Pons (tissue), 1 donor: ENCODE measurements at places on chromosomes 11 and 22.
A peak's percentile ranks its signal among the peaks of the same experiment; 100 is the strongest.

- DNase-seq = no peak
Observed at GRCh38 chr11:87477321-87477720, 439.6 kb downstream of the TMEM135 start.

- DNase-seq = no peak
Observed at GRCh38 chr11:16793511-16793910, 55.1 kb downstream of the C11orf58 start.

DNA sequence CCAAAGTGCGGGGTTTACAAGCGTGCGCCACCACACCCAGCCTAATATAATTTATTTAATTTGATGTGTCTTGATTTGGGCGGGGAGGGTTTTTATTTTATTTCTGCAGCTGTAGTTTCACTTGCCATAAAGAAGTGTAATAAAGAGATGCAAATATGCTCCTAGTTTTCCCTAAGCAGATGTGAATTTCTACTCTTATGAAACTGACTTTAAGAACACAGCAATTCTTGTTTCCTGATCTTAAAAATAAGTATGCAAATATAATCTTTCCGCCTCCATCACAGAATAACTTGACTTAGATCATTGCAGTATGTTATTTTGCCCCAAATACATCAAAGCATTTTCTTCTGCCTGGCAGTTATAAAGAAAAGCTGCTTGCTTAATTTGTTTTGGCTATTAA lies 4.4 kb downstream of the SPCS2 start:
- no peak for DNase-seq

DNA sequence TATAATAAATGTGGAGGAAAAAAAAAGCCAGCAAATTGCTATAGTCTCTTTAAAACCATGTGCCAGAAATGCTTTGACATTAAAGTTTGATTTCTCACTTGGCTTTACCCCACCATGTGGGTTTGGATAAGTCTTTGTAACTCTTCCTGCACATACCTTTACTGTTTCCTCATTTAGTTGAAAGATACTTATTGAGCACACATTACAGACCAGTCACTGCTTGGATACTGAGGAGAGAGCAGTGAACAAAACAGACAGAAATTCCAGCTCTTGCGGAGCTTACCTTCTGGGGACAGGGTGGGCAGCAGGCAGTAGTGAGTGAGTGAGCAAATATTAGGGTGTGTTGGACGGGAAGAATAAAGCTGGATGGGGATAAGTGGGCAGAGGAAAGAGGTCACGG lies 13.7 kb downstream of the PACS1 start:
- DNase-seq = no peak

DNA sequence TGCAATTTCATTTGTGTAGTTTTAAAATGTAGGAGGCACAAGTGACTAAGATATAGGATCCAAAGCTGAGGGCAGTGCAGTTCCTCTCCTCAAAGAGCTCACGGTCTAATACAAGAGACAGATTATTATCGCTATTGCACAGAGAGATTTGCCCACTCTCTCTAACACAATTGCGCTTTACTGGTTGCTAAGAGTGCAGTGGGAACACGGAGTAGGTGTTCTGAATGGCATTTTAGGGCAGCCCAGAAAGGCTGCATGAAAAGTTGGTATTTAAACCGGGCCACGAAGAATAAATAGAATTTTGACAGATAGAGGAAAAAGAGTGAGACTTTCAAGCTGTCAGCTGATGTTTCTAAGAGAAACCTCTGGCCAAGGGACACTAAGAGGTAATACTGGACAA lies 79.5 kb downstream of the BLID start:
- DNase-seq = no peak

- no peak for DNase-seq
Observed at GRCh38 chr11:74442636-74443035, 24.7 kb downstream of the KCNE3 start.

DNA sequence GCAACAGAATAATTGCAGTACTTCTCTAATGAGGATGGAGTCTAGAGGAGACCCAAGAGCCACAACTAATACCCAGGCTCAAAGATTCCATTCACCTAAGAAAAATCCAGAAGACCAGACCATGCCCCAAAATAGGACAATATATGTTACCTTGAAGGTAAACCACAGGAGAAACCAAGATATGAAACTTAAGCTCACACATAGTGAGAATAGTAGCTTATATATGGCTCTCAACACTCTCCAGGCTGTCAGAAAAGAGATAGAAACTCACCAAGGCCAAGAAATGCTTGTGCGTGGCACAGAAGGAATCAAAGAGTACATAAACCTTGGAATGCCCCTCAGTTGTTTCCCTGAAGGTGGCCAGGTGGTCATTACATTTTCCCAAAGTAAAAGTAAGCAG lies 9.1 kb downstream of the FAM111A start:
- DNase-seq = no peak

DNA sequence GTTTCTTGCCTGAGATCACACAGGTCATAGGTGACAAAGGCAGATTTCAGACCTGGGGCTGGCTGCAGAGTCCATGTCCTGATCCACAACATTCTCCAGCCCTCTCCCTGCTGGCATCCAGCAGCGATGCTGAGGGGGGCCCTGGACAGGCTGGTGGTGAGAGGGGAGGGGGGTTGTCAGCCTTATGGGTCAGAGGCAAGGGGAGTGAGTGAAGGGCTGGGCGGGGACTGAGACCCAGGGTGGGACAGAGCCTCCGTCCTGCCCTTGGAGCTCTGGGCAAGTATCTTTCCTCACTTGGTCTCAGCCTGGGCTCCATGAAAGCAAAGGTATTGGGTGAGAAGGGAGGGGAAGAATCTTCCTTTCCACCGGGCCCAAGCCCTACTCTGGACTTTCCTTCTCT lies 66.7 kb upstream of the RASD2 start:
- no peak for DNase-seq

- no peak for DNase-seq
Observed at GRCh38 chr22:47858773-47859306, 1096.4 kb downstream of the TBC1D22A start.

- no peak for DNase-seq
Observed at GRCh38 chr11:22508665-22509064, 117.0 kb downstream of the FANCF start.

DNA sequence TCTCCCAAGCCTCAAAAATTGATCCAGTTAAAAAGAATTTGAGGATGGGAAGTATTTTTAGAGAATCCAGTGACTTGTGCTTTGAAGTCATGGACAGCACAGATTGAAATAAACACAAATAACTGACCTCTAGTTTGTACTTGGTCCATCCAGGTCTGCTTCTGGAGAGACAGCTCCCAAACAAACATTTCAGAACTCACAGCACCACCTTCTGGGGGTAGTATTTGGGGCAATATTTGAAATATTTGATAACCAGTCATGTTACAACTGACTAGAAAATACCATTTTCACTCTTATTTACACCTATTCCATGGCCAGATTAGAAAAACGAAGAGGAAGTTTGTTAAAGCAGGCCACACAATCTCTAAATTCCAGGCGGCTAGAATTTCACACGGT lies 56.2 kb downstream of the CTSC start:
- peak; percentile 9 for DNase-seq

- DNase-seq = no peak
Observed at GRCh38 chr11:134561331-134561720, 149.3 kb upstream of the B3GAT1 start.

DNA sequence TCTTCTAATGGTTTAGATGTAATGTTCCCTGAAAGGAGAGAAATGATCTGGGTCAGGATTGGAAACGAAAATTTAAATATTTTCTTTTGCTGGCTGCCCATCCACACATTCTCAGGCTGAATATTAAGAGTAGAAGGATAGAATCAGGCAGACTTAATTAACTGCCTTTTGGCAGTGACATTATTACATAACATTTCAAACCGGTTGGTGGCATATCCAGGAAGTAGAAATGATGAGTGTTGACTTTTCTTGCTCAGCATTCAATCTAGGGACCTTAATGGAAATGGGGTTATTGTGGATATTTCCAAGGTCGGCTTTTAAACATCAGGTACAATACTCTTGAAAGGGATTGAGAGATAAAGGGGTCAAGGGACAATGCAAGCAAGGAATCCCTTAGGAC lies 677.4 kb upstream of the ARHGAP42 start:
- DNase-seq = no peak

DNA sequence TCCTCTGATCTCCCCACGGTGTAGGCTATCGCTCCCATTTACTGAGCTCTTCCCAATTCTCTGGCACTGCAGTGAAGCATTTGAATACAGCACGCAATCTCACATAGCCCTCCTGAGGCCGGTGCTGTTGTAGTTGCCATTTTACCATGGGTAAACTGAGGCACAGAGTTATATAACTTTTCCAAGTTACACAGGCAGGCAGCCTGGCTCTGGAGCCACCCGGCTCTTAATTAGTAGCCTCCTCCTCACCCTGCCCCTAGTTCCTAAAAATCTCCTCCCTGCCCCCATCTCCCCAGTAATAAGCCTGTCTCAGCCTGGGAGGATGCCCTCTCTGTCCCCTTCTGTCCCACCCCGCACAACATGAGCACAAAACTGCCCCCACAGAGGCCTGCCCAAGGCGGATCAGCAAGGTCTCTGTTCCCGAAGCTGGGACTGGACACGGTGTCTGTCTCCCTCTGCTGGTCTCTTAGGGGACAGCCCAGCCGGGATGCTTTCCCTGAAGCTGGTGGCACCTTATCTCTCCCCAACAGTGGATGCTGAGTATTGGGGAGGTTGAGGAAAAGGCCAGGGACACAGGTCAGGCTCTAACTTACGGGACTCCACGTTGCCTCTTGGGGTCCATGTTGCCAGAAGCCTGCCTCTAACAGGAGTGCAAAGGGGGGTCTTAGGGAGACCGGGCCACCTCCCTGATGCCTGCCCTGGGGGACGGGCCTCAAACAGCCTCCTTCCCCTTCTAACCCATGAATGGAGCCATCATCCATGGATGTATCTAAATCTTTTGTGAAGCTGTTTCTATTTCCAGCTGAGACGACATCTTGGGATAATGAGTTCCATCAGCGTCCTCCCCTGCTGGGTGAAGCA lies 9.1 kb upstream of the CLCF1 start:
- peak; percentile 78 for DNase-seq

- no peak for DNase-seq
Observed at GRCh38 chr22:47128216-47128615, 365.8 kb downstream of the TBC1D22A start.

GRCh38 chr11:92384358-92384757 lies 159.7 kb downstream of the FAT3 start:
- no peak for DNase-seq

DNA sequence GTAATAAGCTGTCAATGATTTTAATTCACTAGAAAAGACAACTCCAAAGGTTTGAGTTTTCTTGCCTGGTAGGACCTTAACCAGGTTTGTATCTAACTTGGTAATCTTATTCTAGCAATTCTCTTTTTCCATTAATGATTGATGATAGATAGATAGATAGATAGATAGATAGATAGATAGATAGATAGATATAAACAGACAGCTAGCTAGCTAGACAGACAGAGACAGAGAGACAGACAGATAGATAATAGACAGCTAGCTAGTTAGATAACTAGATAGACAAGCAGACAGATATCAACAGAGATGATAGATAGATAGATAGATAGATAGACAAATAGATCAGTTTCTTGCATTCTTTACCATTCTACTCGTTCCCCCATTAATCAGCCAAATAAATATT lies 15.3 kb downstream of the TMPRSS6 start:
- DNase-seq = no peak

DNA sequence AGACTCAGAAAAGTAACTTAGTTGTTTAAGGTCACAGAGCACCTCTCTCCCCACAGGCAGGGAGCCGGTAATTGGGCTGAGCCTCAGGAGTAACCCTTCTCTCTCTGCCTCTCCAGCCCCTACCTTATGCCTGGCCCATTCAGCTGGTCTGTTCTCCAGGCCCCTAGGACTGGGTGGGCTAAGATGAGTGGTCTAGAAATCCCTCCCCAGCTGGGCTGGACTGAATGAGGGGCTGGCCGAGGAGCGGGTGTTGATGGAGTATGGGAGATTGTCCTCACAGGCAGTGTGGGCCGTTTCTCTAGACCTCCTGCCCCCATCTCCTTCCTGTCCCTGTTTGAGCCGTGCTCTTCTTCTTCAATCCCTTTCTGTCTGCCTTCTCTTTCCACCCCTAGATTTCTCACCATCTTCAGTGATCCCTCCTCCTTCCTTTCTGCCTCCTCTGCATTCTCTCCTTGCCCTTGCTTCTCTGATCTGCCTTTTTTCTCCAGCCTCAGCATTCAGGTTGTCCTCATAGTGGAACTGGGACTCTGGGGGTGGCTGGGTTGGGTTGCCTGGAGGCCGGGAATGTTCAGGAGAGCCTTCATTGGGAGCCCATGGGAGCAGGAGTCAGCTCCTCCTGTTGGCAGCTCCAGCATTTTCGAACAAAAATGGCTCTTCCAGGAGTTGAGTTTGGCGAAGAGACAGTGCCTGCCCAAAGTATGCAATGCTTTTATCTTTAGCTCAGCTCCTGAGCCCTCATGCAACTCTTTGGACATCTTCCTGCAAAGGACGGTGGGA lies 7.6 kb downstream of the ST3GAL4 start:
- DNase-seq = no peak

GRCh38 chr22:23764899-23765881 lies 2.4 kb downstream of the C22orf15 start:
- no peak for DNase-seq

- DNase-seq = no peak
Observed at GRCh38 chr11:133515107-133515506, 17.2 kb downstream of the OPCML start.

GRCh38 chr11:125468852-125469251 lies 27.2 kb downstream of the FEZ1 start:
- DNase-seq = no peak

- peak; percentile 44 for DNase-seq
Observed at GRCh38 chr22:38243007-38243765, 29.6 kb downstream of the TMEM184B start.

DNA sequence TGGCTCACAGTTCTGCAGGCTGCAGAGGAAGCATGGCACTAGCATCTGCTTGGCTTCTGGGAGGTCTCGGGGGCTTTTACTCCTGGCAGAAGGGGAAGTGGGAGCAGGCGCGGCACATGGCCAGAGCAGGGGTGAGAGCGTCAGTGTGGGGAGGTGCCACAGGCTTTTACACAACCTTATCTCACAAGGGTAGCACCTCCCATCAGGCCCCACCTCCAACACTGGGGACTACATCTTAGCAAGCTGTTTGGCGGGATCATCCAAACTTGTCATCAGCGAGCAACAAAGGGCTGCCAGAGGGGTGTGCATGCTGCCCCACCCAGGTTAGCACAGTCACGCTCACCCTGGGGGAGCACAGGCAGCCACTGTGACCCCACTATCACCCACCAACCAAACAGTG lies 18.9 kb upstream of the YPEL1 start:
- no peak for DNase-seq

DNA sequence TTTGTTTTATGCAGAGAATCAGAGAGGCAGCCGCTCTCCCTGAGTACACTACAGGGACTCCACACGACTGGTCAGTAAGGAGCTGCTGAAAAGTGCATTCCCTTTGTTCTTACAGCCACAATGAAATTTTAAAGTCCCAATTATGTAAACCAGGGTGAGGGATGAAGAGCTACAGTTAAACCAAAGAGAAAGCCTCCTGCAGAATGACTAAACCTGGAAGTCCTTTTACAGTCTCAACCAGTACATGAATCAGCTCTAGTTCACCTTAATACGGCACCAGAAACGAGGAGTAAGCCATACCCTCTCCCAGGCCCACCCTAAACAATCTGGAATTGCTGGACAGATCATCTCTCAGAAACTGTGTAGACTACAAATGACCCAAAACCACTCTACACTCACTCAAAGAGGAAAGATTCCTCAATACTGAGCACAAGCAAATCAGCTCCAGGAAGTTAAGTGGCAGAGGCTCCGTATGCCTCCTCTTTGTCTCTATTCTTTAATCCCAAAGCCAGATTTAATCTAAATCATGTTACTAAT lies 113.1 kb downstream of the RBFOX2 start:
- DNase-seq = peak; percentile 58
